ENCODE measurements at places on chromosomes 3 and 15.

DNA sequence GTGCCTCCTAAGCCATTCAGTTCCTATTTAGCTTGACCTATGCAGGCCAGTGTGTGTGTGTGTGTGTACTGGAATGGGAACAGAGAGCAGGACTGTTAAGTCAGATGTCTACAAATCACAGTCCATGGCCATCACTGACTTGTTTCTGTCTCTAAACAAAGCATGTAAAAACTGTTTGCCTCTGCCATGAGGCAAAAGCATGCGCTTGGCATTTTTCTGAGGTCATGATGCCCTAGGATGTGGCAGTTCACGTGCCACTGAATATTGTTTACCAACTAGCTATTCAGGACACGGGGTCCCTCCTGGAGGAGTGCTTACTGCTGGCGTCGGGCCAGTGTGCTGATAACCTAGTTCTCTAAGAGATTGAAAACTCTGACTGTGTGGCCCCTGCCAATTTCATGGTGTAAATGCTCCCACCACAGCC is 8.2 kb upstream of the ATP13A3 start:
- DNase-seq, result no peak

- no peak for DNase-seq
These were observed 248.3 kb downstream of the ADAMTS17 start for GRCh38 chr15:100093211-100094126.

DNA sequence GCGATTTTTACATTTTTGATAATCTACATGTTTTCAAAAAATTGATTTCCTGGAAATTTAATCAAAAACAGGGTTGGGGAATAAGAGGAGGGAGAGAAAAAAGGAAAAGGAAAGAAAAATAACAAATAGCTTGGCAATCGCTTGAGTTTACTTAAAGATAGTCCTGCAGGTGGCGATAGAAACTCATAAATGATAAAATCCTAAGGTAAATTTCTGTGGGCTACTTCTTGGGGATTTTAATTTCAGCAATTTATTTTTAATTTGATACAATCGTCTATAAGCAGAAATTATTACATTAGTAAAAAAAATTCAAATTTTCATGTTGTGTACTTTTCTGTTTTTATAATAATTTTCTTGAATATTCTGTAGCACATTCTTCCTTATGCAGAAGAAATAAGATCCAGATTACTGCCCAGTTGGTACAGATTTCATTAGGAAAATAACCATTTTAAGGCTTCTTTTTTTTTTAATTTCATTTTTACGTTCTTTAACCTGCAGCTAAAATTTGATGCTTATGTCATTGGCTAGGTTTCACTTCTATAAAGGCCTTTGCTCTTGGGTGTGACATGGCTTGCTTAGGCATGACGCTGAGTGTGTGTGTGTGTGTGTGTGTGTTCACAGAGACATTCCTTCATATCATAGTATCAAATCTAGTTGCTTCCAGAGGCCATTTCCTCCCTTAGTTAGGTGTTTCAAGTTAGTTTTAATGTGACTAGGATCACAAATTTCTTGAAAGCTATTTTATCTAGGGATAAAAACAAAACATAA is 181.8 kb downstream of the MCTP2 start:
- no peak for DNase-seq

DNA sequence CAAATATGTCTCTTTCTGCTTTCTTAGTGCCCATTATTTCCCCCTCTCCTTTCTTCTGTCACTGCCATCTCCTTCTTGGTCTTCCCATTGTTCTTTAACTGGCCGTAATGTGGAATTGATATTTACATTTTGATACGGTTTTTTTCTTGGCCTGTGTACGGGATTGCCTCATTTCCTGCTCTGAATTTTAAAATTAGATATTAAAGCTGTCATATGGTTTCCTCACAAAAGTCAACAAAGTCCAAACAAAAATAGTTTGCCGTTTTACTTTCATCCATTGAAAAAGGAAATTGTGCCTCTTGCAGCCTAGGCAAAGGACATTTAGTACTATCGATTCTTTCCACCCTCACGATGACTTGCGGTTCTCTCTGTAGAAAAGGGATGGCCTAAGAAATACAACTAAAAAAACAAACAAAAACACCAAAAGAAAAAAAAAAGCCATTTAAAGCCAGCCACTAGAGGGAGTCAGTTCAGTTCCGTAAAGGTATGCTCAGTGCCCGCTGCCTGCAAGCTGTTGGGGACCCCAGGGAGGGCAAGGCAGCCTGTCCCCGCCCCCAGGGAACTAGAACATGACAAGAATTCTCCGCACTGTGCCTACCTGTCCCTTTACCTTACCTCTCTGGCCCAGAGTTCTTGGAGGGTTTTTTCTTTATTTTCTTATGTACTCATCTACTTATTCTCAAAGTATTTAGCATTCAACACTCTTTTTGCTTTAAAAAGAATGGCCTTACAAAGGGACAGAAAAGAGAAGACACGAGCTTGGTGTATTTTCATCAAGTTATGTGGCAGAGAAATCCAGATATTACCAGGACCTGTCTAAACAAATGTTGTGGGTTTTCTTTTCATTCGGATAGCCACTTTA is 30.0 kb upstream of the NR2E3 start:
- DNase-seq, result no peak
